ENCODE measurements at places on chromosomes 6 and 20.

DNA sequence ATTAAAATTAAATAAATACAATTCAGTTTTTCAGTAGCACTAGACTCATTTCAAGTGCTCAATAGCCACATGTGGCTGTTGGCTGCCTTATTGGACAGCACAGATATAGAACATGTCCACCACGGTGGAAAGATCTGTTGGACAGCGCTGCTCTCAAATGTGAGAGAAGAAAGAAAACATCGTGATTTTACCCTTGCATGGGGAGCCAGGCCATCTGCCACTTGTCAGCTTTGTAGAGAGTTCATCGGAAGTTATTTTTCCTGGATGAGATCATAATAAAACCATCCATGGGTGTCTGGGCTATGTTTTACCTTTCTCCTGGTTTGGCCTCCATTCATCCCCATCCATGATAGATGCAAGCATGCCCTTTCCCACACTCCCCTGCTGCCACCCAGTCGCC lies 5.8 kb upstream of the KIF3B start:
- DNase-seq = no peak

GRCh38 chr6:106184629-106185028 lies 98.5 kb downstream of the PRDM1 start:
- DNase-seq = no peak

GRCh38 chr6:136409597-136409996 lies 120.0 kb upstream of the BCLAF1 start:
- DNase-seq = no peak

DNA sequence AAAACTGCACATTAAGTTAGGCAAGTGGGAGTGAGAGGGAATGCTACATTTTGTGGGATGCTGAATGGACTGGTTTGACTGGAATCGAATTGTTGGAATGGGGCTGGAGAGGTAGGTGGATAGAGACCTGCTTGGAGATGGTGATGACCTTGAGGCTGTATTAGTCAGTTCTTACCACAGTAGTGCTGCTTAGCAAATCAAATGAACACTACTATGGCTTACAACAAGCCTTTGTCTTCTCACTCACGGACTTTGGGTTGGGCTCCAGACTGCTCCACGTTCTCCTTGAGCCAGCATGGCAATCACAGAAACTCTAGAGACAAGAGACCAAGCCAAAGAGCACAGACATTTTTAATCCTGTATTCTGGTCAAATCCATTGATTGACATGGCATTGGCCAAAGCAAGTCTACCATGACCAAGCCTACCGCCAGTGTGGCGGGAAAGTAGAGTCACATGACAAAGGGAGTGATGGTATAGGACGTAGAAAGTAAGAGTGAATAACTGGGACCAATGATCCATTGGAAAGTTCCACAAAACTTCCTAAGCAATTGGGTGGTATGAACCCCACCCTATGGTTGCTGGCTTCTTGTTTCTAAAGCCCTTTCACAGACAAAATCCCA lies 70.3 kb upstream of the FOXP4 start:
- no peak for DNase-seq
